H9 (cell line): ENCODE measurements at places on chromosomes 3 and 15. TPM values are rescaled to one million over a fixed set of nuclear protein-coding genes. Genes with fewer than 3 reads are reported as not detected.

SECISBP2L gene
- 23.6 and 24.7 TPM in 2 replicates for total RNA-seq

GRCh38 chr3:148178503-148178902 is 519.2 kb upstream of the AGTR1 start:
- no peak overlapping the region for H3K4me3 ChIP-seq
- no peaks in the 10 kb centered on the region for H3K27me3 ChIP-seq
- no peaks in the 10 kb centered on the region for H3K4me1 ChIP-seq
- DNase-seq, result no peak

LRRC31 gene
- not detected in 2 replicates for total RNA-seq

IL5RA gene
- not detected in 2 replicates for total RNA-seq

SAMMSON gene
- not detected in 2 replicates for total RNA-seq

DNA sequence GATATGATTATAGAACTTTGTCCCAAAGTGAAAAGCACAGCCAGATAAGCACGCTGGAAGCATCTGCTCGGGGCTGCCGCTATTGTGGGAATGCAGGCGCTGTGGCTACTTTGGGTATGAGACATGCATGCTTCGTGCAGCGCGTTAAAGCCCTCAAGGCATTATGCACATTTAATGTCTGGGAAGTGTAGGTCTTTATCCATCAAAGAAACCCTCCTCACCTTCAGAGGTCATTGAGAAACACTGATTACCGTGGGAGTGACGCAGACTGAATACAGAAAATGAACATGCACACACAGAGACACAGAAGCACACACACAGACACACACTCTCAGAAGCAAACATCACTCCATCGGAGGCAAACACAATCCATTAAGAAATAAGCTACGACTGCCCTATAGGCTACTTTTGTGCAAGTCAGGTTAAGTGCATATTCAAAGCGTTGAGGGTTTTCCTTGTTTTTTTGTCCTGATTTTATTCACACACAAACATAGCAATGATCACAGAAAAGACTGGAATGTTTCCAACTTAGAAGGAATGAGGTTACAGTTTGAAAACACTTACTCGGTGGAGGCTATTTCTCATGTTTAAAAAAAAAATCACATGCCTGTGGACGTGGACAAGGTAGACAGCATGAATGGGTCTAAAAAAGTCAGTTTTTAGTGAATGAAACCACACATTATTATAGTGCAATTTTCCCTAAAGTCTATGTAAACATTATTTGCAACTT is 68.5 kb downstream of the PLCH1 start:
- H3K4me3 ChIP-seq, result no peak overlapping the region
- no peak overlapping the region for H3K27ac ChIP-seq
- H3K4me1 ChIP-seq, result no peaks in the 10 kb centered on the region
- no peaks in the 10 kb centered on the region for H3K36me3 ChIP-seq
- DNase-seq, result no peak

DNA sequence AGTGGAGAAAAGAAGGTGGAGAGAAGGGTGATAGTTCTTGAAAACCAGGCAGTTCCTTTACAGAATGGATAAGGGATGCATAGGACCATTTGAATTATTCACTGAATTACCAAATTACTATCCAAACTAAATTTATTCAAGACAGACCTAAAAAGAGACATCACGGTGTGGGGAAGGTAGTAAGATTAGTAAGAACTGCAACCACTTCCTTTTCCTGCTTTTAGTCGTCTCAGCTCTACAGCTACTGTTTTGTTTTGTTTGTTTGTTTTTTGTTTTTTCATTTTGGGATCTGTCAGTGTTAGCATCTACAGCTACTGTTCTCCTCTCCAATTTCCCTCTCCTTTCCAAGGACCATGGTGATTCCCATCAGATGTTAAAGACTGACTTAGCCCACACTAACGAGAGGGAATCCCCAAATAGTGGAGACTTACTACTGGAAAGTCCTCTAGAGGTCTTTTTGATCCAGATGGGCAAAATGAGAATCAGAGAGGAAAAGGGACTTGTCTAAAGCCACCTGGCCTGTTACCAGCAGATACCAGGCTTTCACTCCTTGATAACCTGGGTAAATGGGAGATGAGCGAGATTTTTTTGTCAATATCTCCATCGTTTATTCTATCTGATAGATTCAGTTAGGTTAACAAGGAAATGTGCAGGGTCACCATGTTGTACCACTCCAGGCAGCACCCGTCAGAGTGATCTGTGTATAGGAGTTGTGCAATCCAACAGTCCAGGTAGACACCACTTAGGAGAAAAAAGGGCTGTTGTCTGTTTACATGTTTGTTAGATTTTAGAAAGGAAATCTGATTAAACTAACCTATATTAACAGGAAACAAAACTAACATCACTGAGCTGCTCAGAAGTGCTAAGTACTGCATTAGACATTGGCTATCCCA is 6.0 kb downstream of the HCLS1 start:
- no peaks in the 10 kb centered on the region for H3K4me1 ChIP-seq
- no peak overlapping the region for H3K4me3 ChIP-seq
- no peaks in the 10 kb centered on the region for H3K27me3 ChIP-seq
- H3K36me3 ChIP-seq, result no peaks in the 10 kb centered on the region
- no peak for DNase-seq

GRCh38 chr3:149023951-149024350 is 32.6 kb downstream of the GYG1 start:
- H3K4me3 ChIP-seq, result no peak overlapping the region
- no peak for DNase-seq
- H3K27me3 ChIP-seq, result no peaks in the 10 kb centered on the region
- H3K4me1 ChIP-seq, result peaks cover 14% of the 10 kb centered on the region; the same call in 1 of the 2 replicates

GRM2 gene
- total RNA-seq, result 1.5 and 1.9 TPM in 2 replicates

PIERCE2 gene
- total RNA-seq, result 0.44 TPM in 1 of 2 replicates, not detected in the other

GRCh38 chr15:90300988-90301706 is 35.7 kb downstream of the NGRN start:
- H3K4me3 ChIP-seq, result no peak overlapping the region
- H3K36me3 ChIP-seq, result no peaks in the 10 kb centered on the region
- no peaks in the 10 kb centered on the region for H3K27me3 ChIP-seq
- peak; percentile 94 for DNase-seq

DNA sequence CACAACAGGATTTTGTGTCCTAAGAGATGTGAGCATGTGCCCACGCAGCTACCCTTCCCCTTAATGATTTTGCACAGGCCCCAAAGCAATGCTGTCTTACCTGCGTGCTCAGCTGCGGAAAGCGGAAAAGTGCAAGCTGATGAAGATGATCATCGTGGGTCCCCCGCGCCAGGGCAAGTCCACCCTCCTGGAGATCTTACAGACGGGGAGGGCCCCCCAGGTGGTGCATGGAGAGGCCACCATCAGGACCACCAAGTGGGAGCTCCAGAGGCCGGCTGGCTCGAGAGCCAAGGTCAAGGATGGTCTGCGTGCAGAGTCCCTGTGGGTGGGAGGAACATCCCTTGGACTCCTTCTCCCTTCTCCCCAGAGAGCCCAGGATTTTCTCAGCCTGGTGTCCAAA is 103.1 kb downstream of the LRRK1 start:
- no peak overlapping the region for H3K4me3 ChIP-seq
- no peaks in the 10 kb centered on the region for H3K27me3 ChIP-seq
- no peaks in the 10 kb centered on the region for H3K36me3 ChIP-seq
- DNase-seq, result peak; percentile 15

GRCh38 chr3:156474560-156475389 is 80.1 kb downstream of the SSR3 start:
- H3K36me3 ChIP-seq, result no peaks in the 10 kb centered on the region
- H3K4me1 ChIP-seq, result no peaks in the 10 kb centered on the region
- no peak overlapping the region for H3K27ac ChIP-seq
- peak; percentile 56 for DNase-seq
- H3K27me3 ChIP-seq, result no peaks in the 10 kb centered on the region
- H3K4me3 ChIP-seq, result peak overlapping the region; percentile 62

BMF gene
- total RNA-seq, result 13.2 and 15.0 TPM in 2 replicates
